ENCODE measurements at places on chromosomes 7 and 10.

GRCh38 chr7:133980804-133981203 lies 146.3 kb upstream of the LRGUK start:
- DNase-seq = no peak

- DNase-seq = no peak
These were observed 56.6 kb downstream of the CHRM2 start for GRCh38 chr7:136925044-136925443.

DNA sequence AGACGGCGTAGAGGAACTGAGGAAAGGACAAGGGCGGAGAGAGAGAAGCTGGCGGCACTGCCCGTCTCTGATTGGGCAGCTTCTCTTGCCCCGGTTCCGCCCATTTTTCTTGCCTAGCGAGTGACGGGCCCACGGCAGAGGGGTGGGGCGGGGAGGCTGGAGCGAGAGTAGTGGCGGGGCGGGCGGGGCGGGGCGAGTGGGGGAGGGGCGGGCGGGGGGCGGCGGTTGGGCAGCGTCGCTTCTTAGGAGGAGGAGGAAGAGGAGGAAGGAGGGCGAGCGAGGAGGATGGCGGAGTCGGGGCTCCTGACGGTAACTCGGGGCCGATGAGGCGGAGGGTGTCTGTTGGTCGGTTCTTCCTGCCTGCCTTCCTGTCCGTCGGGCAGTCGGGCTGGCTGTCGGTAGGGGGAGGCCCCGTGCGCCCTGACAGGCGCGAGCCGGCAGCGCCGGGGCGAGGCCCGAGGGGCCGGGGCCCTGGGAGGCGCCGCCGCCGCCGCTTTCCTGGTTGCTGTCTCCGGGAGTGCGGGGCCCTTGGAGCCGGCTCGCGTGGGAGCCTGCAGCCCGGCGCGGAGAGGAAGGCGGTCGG lies at the start of gene SHOC2:
TSS of gene SHOC2 (plus strand) at position 256 of the 583 bp plus-strand sequence. CDS start 44,755 bp downstream, outside the sequence.
- peak; percentile 100 for DNase-seq

GRCh38 chr7:2116989-2117591 lies 115.7 kb downstream of the MAD1L1 start:
- no peak for DNase-seq

- no peak for DNase-seq
These were observed 176.4 kb downstream of the XPNPEP1 start for GRCh38 chr10:109746861-109747260.

DNA sequence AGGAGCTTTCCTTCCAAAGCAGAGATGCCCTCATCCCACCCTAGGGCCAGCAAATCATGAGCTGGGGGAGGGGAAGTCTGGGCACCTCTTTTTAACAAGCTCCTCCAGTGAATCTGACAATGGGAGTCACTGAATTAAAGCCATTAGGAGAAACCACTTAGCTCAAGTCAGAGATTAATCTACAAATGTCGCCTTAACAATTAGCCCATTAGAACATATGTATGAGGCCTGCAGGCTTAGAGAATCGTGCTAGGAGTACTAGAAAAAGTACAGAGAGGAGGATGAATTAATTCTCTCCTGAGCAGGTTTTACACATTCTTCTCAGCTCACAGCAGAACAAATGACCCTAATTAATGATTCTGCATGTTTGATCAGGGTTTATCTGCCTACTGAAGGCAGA lies 381.3 kb downstream of the KCNMA1 start:
- no peak for DNase-seq

- no peak for DNase-seq
These were observed 266.0 kb downstream of the BBS9 start for GRCh38 chr7:33395340-33395739.

DNA sequence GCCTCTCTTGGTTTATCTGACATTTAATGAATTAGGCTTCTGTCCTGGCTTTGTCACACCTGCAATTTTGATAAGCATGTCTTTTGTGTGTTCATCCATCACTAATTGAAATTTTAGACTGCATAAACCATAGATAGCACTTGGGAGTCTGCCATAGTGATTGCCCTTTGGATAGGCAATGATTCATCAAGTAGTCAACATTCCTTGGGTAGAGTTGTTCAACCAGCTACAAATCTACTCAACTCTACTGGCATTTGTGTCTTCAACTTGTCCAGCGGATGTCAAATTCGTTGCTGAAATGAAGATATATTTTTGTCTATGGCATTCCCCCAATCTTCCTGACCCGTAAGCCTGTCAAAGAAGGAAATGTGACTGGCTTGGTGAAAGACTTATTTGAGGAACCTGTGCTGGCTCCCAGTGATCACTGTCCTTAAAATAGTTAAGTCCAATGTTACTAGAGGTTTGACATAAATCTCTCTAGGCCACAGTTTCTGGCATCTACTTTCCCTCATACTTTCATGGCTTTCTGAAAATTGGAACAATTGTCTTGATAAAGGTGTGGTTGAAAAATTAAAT lies 33.7 kb upstream of the CREB5 start:
- no peak for DNase-seq

- DNase-seq = no peak
These were observed 193.0 kb downstream of the PCDH15 start for GRCh38 chr10:54607983-54608382.

DNA sequence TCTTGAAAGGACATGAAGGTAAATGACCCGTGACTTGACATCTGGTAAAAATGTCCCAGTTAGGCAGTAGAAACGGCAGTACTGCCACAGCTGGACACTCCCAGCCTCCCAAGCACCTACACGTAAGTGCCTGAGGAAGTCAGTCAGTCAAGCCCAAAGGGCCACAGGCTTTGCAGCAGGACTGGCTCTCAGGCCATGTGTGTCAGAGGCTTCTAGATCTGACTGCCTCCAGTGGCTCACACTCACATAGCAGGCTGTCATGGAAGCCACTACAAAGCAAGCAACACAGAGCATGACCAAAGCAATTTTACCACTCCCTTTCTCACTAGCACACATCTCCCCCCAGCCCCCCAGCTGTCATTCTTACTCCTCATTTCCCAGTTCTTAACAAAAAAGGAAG lies 17.8 kb upstream of the CCNJ start:
- no peak for DNase-seq

DNA sequence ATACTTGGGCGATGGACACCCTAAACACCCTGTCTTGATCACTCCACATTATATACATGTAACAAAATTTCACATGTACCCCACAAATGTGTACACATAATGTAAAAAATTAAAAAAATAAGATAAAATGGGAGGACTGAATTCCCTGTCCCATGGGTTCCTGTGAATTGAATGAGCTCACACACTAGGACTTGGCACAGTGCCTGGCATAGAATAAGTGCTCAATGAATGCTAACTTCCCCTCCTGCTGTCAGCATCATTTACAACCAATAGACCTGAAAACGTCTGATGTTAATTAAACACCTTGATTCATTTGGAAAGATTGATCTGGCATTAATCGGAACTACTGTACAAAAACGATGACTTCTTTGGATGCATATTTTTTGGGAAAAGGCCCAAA lies 117.3 kb upstream of the ZNF438 start:
- DNase-seq = no peak

GRCh38 chr7:112204499-112205342 lies 1.5 kb downstream of the DOCK4 start:
- no peak for DNase-seq

DNA sequence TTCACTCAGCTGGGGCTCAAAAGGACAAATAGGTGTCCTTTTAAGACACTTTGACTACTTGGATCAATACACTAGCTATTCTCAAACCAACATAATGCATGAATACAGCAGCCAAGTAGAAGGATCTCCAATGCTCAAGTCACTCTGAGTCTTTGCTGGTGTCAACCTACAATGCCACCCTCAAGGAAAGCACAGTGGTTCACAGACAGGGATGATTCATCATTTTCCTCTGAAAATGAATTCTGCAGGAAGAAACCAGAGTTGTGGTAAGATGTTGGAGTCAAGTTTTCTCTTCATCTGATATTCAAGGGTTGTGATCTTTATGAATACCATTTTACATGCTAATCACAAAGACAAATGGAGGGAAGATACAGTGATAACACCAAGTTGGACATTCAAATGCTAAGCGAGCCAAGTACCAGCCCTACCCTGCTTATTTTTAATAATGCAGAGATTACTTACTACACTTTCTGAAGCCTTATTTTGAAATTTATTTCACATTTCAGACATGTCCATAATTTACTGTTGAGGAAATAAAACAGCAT lies 143.1 kb upstream of the FGFR2 start:
- no peak for DNase-seq

DNA sequence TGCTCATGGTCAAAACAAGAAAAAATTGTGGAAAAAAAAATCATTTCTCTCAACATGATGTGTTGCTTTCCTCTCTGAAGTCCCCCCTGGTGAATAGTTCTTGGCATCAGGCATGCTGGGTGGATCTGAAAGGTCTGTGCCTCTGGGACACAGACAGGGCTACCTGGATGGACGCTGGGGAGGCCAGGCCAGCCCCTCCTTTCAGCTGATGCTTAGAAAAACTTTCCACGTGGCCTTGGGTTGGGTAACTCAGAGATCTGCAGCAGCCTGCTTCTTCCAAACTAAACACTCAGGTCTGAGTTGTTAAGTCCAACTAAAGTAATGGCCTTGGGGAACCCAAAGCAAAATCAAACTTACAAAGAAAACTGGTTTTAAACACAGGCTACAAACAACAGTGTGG lies 113.0 kb downstream of the CCDC3 start:
- no peak for DNase-seq

DNA sequence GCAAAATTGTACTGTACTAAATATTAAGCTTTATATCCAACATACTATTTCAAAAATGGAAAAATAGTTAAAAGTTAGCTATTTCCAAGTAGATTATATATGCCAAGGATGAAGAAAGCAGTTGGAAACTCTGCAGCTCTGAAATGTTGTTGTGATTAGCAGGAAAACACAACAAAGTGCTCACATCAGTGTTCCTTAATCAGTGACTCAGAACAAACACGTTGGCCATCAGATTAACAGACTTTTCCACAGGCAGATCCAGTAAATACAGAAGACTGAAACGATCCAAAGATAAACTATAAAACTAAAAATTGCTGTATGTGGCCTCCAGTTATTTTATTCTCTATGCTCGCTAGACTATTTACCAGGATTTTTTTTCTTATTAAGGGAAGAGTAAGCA lies 99.6 kb upstream of the SEMA3D start:
- no peak for DNase-seq

- no peak for DNase-seq
These were observed 283.2 kb downstream of the ARL4A start for GRCh38 chr7:12970626-12971025.

DNA sequence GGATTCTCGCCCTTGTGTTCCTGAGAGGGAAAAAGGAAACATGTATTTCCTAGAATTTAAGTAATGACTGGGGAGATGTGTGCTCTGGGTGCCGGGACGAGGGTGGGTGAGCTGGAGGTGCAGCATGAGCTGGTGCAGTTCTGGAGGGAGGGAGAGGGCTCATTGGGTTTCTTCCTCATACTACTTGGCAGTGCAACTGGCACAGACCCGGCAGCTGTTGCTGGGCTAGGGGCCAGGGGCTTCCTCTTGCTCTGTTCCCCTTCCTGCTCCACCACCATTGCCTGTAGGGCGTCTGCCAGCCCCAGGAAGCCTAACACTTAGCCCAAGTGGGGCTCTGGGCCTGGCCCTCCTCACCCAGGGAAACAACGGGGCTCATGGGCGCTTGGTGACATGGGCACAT lies 5.9 kb downstream of the RET start:
- no peak for DNase-seq

- DNase-seq = no peak
These were observed 275.8 kb downstream of the CACNA2D1 start for GRCh38 chr7:82167558-82168314.

DNA sequence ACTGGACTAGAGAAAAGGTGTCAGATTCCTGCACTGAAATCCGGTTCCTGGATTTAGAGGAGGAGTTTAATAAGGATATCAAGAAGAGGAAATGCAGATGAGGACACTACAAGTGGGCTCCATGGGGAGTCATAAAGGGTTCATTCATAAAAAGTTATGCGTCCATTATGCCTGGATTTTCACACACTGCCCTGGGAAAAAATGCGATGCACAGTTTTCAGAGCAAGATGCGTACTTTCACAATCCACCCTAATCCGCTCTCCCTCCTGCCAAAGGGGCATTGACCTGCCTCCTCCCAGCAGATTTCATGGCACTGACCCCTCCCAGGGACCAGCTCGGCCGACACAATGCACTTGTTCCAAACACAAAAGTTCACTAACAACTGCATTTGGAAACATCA lies 42.2 kb upstream of the OPALIN start:
- DNase-seq = no peak

DNA sequence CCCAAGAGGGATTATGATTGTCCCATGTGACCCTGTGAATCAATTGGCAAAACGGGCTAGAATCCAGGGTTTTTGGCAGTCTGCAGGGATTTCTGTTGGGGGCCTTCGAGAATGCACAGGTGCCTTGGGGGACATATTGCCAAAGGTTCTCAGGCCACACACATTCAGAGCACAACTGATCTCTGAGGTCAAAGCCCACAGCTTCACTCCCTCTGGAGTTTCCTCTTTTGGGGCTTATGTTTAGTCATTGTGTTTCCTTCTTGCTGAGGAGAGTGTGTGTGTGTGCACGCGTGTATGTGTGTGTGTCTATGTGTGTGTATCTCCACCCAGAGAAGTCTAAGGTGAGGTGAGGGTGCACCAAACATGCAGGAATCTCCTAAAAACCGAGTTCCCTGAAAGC lies 8.8 kb downstream of the PPIF start:
- peak; percentile 32 for DNase-seq

DNA sequence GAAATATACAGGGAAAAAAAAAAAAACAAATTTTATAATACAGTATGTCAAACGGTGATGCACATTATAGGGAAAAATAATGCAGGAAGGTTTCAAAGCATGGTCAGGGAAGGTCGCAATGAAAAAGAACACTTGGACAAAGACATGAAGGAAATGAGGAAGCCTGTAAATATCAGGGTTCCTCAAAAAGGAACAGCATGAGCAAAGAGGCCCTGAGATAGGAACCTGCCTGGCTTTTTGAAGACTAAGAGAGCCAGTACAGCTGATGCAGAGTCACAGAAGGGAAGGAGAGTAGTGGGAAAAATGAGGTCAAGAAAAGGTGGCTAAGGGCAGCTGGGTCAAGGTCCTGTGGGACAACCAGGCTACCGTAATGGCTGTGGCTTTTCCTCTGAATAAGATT lies 1.9 kb downstream of the VPS41 start:
- no peak for DNase-seq

DNA sequence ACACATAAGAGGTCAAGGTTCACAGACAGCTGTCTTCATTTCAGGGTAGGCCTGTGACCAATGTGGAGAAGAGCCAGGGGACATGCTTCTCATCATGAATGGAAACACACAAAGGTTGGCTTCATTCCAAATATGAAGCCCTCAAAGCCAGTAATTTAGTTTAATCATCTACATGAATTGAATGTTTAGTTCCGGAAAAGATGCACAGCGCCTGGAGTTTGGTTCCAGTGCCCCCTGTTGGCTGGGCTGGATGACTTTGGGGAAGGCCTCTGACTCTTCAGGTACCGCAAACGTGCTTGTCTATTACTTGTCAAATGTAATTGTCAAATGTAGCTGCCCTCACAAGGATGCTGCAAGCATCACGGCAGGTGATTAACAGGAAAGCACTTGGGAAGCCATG lies 130.7 kb downstream of the ADRA2A start:
- peak; percentile 17 for DNase-seq

- no peak for DNase-seq
These were observed 187.0 kb downstream of the MAD1L1 start for GRCh38 chr7:2045559-2046405.

GRCh38 chr10:88080213-88080612 lies 216.8 kb downstream of the PTEN start:
- no peak for DNase-seq

Data from CD4-positive, alpha-beta T cell treated with Interferon alpha-2 for 1 hour (primary cell).